ENCODE measurements at places on chromosomes 5 and 9.
A peak's percentile ranks its signal among the peaks of the same experiment; 100 is the strongest.

DNA sequence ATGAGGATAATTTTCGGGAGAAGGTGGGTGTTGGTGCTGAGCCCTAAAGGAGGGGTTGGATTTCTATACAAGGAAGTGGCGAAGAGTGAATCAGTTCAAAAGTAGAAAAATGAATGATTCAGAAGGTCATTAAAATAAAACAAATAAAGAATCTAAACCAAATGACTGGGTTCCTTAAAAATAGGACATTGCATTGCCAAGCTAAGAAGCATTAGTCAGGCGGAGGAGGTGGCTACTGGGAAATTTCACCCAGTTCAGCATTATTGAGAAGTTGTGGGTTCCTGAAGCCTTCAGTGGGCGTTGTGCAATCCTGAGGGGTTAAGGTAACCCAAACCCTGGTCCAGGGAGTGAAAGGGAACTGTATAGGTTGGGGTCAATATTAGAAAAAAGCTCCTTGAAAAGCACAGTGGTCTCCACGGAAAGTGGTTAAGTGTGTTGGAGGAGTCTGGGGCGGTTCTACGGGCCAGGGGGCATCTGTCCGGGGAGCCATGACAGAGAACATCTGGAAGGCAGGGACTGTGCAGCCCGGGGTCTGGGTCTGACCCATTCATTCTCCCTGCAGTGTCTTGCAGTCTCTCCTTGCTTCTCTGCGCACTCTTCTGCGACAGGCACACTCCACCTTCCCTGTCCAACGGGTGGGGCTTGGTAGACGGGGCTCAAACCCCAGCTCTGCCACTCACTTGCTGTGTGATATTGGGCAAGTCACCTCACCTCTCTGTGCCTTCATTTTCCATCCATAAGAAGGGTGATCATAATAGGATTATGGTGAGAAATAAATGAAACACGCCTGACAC, 27.6 kb upstream of the DUSP1 start:
- peak; percentile 65 for DNase-seq

- DNase-seq = no peak
These were observed 63.1 kb downstream of the RCL1 start for GRCh38 chr9:4855841-4856240.

DNA sequence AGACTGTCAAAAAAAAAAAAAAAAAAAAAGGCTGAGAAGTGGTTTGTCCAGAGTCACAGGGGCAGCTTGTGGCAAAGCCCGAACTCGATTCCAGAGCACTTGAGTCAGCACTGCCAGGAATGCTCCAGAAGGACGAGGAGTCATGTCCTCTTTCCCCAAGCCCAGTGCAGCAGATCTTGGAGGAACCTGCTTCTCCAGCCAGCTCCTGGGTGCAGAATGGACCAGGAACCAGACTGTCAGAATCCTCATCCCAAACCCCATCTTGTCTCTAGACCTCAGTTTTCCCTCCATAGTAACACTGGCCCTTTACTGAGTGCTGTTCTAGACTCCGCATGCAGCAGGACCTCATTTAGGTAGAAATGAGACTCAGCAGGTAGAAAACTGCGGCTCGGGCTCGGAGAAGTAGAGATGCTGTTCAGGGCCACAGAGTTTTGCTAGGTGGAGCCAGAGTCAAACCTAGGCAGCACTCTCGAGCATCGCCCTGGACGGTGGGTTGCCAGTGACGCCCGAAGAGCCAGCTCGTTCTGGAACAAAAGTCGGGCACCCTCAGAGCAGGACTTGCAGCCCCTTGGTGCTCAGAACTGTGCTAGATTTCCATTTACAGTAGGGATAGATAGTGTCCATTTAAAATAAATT, 15.4 kb downstream of the CD74 start:
- no peak for DNase-seq

- no peak for DNase-seq
These were observed 255.4 kb downstream of the SMARCA2 start for GRCh38 chr9:2270565-2270964.

DNA sequence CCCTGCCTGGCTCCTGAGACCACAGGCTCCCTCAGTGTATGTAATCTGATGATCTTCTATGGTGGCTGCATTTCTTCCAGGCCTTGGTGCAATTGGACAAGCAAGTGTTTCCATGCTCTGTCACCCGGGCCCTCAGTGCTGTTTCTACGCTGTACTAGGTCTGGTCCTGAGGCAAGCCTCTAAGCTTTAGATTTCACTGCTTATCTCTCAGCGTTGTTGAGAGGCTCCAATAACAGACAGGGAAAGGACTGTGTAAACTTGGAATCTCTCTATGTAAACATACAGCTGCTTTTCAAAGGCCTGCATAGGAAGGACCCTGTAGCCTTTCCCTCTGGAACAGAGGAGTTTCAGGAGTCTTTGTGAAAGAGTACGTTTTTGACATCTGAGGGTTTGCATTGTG, 38.6 kb upstream of the NFIB start:
- no peak for DNase-seq

DNA sequence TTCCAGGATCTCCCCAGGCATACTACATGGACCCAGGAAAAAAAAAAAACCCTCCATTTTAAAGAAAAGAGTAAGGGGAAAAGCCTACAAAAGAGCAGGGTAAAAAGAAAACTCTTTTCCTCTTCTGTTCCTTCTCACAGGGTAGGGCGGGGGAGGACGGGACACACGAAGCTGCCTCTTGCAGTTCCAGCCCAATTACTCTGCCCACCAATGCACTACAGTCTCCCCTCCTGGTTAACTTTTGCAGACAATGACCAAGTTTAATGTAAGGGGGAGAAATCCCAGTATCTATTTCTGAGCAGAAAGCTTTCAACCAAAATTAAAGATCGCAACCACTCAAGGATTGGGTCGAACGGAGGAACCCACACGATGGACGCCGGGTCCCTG, 1.3 kb downstream of the BRD3 start:
- no peak for DNase-seq

GRCh38 chr5:175211956-175212756, 231.8 kb downstream of the DRD1 start:
- no peak for DNase-seq

- no peak for DNase-seq
These were observed 9.4 kb downstream of the DOCK8 start for GRCh38 chr9:224026-224425.

GRCh38 chr5:56827049-56827448, 11.7 kb downstream of the MAP3K1 start:
- no peak for DNase-seq

DNA sequence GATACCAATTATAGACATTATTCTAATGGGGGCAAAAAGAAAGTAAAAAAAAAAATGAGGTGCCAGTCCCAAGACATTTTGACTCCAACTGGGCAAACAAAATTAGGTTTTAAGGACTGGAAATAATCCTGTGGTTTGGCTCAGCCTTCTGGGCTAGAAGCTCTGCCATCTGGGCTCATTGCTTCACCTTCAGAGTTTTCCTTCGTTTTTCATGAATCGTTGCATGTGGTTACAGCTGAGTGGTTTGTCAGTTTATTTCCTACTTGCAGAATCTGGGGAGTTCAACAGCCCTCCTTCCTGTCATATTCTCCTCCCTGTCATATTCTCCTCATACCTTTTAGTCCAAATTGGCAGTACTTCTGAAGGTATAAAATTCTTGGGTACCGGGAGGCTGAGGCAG, 12.0 kb downstream of the UGT3A2 start:
- DNase-seq = no peak

DNA sequence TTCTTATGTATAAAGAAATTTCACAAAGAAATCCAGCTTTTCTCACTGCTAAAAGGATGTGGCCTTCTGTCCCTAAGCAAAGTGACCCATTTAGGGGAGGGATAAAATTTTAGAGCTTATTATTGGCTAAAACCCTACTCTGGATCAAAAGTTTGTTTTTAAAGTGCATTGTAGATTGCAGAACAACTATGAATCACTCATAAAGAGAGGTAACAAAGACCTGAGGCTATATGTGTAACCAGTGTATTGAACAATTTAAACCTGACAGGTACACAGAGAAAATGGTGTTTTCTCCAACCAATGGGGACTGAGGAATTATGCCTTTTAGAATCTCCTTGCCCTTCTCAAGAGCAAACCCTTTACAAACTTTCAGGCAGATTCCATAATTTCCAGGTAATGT, 86.6 kb downstream of the MUSK start:
- no peak for DNase-seq

DNA sequence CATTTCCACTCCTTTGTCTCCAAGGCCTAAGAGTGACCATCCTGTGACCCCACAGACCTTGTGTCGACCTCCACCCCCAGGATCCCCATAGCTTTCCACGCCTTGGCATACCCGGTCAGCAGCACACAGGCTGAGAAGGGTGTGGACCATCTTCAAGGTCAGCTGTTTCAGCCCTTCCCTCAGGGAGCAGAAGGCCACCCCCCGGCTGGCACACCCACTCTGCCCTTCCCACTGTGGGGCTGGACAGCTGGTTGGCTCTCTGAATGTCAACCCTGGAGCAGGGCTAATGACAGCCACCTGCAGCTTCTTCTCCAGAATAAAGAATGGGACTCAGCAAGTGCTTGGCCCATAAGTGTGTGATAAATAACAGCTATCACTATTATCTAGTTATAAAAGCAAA, 93.1 kb downstream of the OLFM1 start:
- no peak for DNase-seq

DNA sequence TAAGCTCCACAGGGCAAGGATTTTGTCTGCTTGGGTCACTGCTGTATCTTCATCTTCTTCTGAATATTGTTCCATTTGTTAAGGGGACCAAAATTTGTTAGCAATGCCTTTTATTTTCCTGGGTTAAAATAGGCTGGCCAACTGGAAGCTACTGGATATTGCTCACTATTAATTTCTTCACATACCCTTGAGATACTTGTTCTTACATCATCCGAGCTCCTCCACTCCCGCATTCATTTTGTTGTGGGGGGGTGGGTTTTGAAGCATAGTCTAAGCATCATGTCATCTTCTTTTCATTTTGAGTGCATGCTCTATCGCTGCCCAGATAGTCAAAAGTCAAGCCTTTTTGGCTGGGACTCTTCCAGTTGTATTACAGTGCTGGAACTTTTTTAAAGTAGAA, 42.5 kb upstream of the PIK3R1 start:
- DNase-seq = no peak

GRCh38 chr9:99573085-99573484, 248.6 kb upstream of the NR4A3 start:
- no peak for DNase-seq

- DNase-seq = no peak
These were observed 66.6 kb upstream of the IFNK start for GRCh38 chr9:27457445-27457844.

- no peak for DNase-seq
These were observed 46.8 kb downstream of the MTMR12 start for GRCh38 chr5:32265902-32266301.

GRCh38 chr5:128984480-128984879, 19.2 kb downstream of the SLC27A6 start:
- DNase-seq = no peak

DNA sequence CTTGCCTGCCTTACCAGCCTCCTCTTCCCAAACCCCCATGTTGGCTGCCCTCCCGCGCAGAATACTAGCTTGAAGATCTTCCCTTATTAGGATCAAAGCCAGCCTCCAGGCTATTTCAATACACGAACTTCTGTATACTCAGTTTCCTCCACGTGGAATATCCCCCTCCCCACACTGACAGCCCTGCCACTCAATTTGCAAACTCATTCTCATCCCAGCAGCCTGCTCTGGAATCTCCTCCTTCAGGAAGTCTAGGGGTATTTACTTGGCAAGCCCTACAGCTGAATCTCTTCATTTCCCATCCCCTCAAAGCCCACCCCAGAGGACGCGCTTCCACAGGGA, 157.0 kb upstream of the SMIM23 start:
- DNase-seq = no peak

GRCh38 chr5:97002983-97003382, 67.1 kb downstream of the LNPEP start:
- DNase-seq = no peak

GRCh38 chr9:87146933-87147332, 199.6 kb upstream of the GAS1 start:
- no peak for DNase-seq

- DNase-seq = no peak
These were observed 27.0 kb downstream of the MSX2 start for GRCh38 chr5:174751154-174752000.

DNA sequence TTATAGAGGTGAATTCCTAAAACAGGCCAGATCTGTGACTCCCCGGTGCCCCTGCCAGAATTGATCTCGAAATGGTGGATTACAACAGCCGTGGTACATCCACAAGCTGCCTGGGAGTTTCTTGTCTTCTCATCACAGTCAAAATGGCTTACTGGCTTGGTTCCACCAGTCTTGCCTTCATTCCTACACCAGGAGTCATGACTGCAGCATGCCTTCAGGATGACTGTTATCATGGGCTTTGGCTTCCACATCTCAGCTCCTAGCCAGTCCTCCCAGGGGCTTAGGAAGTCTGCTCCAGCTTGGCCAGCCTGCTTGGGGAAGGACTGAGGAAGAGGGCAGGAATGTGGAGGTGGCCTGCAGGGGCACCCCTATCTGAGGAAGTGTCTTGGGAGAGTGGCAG, 132.9 kb upstream of the NR3C1 start:
- DNase-seq = no peak

DNA sequence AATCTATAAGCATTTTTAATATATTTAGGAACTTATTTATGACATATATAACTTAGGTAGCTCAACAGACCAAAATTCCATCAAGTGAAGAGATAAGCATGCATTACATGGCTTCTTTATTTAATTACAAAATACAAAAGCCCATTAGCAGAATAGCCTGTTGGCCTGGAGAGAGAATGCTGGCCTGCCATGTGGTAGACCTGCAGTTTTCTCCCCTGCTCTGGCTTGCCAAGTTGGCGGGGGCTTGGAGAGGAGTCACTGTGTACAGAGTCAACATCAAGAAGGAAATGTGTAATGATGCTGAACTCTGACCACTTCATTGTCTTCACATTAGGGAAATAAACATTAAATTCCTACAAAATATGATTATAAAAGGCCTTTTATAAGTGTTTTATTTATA, 69.8 kb upstream of the CNTLN start:
- DNase-seq = no peak

DNA sequence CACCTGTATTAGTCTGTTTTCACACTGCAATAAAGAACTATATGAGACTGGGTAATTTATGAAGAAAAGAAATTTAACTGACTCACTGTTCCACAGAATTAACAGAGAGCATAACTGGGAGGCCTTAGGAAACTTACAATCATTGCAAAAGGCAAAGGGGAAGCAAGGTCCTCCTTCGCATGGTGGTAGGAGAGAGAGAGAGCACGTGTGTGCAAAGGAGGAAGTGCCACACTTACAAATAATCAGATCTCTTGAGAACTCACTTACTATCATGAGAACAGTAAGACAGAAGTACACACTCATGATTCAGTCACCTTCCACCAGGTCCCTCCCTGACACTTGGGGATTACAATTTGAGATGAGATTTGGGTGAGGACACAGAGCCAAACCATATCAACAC, 258.7 kb downstream of the TRIM32 start:
- DNase-seq = no peak

DNA sequence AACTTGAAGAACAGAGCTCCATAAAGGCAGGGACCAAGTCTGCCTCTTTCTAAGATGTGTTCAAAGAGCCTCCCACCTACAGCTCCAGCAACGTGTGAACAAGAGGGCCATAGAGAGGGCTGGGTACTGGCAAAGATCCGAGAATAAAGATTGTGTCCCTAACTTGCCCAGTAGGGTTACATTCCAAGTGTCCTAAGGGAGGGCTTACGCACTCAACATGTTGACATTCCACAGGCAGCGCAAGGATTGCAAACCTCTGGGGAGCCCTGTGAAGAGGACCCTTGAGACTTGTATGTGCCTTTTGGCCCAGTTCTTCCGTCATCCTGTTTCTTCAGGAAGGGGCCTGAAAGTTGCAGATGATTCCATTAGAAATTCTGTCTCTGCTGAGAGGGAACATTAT, 48.2 kb upstream of the ENTREP1 start:
- DNase-seq = no peak

- DNase-seq = no peak
These were observed 111.1 kb downstream of the GADD45G start for GRCh38 chr9:89715881-89716280.

- no peak for DNase-seq
These were observed 467.3 kb downstream of the TAF11L14 start for GRCh38 chr5:18101532-18101931.

Data from epithelial cell of prostate (primary cell).